ENCODE measurements at places on chromosomes 6 and 20. TPM values are rescaled to one million over a fixed set of nuclear protein-coding genes. Genes with fewer than 3 reads are reported as not detected.
A peak's percentile ranks its signal among the peaks of the same experiment; 100 is the strongest.

DEF6 gene
- total RNA-seq = 0.77 TPM

ID1 gene
- total RNA-seq = 64.4 TPM

COL9A3 gene
- total RNA-seq = 0.76 TPM

AIF1 gene
- total RNA-seq = not detected

ZNF311 gene
- 0.35 TPM for total RNA-seq

LSM2 gene
- total RNA-seq = 78.1 TPM

TFAP2D gene
- total RNA-seq = not detected

TMEM217 gene
- total RNA-seq = 6.8 TPM

DNA sequence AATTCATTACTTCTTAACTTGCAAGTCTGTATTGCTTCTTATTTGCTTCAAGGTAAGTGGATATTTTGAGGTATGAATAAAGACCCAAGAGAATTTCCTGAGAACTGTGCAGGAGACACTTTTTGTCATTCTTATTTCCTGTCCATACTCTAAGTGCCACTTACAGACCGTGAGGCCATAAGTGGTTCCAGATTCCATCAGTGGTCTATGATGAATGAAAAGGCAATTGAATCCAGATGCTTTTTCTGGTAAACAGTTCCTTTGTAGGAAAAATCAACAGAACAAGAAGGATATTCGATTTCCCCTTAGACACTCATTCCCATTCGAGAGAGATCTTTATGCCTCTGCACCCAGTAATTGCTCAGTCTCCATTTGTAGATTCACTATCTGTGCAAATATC, 58.3 kb upstream of the PDE10A start:
- no peak for DNase-seq

DNA sequence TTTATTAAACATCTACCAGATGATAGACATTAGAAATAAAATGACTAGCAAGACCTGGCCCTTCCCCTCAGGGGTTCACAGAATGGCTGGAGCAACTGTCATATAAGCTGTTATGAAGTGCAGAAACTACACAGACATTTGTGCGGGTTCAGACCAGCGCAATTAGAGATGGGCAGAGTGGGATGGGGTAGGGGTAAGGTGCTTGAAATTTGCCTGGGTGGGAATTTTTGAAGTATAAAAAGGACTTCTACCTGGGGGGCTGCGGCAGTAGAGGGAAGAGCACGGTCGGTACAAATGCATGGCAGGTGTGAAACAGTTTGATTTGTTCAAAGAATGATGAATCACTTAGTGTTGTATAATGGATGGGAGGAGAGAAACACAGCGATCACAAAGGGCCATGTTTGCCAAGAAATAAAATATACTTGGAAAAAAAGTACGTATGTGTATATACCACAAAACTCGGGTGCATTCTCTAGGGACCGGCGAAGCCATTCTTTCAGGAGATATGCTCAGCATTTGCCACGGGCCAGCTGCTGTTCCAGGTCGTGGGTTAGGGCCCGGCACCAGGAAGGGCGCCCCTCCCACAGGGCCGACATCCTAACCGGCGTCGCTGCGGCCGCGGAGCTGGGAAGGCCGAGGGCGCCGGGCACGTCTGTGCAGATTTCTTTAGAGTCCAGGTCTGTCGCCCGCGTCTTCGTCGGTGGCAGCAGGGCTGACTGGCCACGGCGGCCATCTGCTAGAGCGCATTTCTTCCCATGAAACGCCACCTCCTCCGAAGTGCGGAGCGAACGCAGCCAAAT, 809 bp upstream of the NOL7 start:
- no peak for DNase-seq

GRCh38 chr6:148323344-148323743, 19.3 kb upstream of the SASH1 start:
- no peak for DNase-seq

DNA sequence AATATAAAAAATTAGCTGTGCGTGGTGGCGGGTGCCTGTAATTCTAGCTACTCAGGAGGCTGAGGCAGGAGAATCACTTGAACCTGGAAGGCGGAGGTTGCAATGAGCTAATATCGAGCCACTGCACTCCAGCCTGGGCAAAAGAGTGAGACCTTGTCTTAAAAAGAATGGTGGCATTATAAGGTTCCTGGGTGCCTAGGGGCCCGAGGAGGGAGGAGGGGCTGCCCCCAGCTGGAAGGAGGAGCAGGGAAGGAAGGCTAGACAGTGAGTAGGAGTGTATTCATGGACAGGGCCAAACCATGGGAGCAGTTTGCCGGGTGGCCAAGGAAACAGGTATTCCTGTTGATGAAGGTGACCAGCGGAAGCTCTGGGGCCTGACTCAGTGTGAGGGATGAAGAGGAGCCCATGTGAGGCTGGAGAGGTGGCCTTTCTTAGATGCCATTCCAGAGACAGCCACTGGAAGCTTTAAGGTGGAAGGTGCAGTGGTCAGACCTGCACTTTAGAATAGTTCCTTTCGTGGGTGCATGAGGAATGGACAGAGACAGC, 24.2 kb downstream of the MANBAL start:
- DNase-seq = no peak

- DNase-seq = no peak
These were observed 27.6 kb upstream of the RPN2 start for GRCh38 chr20:37151529-37151928.

- DNase-seq = no peak
These were observed 46.0 kb upstream of the UST start for GRCh38 chr6:148700741-148701311.

DNA sequence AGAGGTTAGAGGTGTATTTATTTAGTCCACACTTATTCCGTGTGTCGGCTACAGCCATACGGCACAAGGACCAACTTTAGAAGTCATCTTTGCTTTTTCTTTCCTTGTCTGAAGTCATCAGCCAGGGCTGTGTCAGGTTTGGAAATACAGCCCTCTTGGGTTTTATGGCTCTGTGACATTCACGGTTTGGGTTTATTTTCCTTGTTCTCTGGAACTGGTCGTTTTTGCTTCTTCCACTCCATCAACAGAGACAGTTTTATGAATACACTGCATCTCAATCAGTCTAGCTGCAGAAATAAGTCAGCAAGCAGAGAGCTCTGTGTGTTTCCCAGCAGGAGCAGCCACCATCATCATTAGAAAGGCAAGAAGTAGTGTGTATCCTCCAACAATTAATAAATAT, 132.5 kb downstream of the TBC1D7 start:
- DNase-seq = no peak

GRCh38 chr20:34300256-34300806, 2.8 kb downstream of the AHCY start:
- no peak for DNase-seq

DNA sequence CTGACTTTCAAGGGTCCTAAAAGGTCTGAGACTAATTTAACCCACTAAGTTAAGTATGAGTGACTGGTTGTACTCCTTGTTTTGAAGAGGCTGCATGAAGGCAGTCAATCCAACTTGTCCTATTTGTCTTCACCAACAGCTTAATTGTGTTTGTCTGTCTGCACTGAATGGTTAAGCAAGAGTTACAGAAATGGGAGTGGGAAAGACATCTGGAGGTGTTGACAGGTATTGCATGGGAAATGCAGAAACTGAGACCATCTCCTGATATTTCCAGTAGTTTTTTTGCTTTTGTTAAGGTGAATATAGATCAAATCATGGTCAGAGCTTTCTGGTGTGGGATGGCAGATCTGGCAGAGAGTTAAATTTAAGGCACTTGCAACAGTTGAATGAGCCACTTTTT, 6.5 kb downstream of the FUT9 start:
- no peak for DNase-seq

- peak; percentile 58 for DNase-seq
These were observed at the start of gene TAF4 for GRCh38 chr20:62065674-62066338. Gene TAF4 (minus strand): TSS chr20:62065881. CDS start chr20:62065810, 71 bp downstream.

DNA sequence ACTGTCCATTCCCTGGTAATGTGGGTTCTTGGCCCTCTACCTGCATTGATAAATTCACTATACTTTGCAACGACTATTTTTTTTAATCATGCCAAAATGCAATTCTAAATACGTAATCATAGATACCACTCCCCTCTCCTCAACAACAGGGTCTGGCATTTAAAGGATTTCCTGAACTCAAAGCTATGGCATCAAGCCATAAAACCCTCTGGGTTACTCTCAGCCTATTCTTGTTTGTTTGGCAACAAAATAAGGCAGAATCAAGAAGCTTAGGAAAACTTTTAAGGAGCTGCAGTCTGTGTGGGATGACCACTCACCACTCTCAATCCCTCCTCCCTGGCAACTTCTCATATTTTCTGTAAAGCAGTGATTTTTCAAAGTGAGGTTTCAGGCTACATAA, 669.9 kb upstream of the ID4 start:
- DNase-seq = no peak

DNA sequence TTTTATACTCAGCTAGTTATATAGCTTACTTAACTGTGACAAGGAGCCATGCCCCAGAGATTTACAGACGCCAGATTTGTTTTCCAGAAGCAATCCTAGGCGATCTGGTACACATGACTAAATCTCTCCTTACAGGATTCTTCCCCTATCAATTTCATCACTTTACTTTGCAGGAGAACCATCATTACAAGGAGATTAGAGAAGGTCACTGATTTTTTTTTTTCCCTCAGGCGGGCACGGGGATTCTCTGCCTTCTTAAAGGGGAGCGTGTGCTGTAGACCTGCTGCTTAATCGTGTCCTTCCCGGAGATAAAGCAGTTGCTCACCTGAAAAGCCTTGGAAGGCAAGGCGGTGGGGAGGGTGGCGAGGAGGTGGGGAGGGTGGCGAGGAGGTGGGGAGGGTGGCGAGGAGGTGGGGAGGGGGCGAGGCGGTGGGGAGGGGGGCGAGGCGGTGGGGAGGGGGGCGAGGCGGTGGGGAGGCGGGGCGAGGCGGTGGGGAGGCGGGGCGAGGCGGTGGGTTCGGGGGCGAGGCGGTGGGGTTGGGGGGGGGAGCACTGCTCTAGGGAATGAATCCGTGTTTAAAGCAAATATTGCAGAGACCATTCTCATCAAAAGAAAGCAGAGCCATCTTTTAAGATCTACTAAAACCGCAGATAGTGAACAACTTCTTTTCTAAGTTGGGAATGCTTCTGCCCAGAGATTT, 14.3 kb upstream of the MRAP2 start:
- DNase-seq = no peak

DNA sequence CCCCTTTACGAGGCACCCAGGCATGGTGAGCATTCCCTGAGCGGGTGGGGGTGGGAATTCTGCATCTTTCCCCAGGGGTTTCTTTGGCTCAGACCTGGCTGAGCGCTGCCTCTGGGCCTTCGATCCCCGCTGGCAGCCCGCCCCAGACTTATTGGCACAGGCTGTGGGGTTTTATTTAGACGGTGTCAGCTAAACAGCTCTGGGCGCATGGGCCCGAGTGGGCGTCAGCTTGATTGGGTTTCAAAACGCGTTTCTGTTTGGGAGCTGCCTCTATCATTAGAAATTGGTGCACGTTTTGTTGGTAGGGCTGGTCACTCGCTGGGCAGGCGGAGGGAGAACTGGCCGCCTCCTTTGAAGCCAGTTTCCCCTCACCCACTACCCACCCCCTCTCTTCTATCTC, 21.0 kb downstream of the PMEPA1 start:
- DNase-seq = no peak

DNA sequence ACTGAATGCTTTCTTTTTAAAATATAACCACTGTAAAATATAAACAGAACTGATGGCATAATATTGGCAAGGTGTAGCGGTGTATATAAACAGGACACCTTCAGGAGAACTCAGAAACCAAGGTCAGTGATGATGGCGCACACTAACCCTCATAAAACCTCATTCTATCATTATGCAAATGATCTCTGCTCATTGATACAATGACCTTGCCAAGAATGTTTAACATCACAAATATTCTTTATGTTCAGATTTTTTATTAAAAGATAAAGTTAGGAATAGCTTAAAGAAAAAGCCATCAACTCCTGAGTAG, 48.6 kb upstream of the DST start:
- no peak for DNase-seq

GRCh38 chr6:78611886-78612480, 255.4 kb upstream of the IRAK1BP1 start:
- peak; percentile 40 for DNase-seq

- no peak for DNase-seq
These were observed 2.3 kb upstream of the ID4 start for GRCh38 chr6:19834858-19835257.

- DNase-seq = peak; percentile 86
These were observed 3.1 kb upstream of the MYL9 start for GRCh38 chr20:36538026-36538722.

DNA sequence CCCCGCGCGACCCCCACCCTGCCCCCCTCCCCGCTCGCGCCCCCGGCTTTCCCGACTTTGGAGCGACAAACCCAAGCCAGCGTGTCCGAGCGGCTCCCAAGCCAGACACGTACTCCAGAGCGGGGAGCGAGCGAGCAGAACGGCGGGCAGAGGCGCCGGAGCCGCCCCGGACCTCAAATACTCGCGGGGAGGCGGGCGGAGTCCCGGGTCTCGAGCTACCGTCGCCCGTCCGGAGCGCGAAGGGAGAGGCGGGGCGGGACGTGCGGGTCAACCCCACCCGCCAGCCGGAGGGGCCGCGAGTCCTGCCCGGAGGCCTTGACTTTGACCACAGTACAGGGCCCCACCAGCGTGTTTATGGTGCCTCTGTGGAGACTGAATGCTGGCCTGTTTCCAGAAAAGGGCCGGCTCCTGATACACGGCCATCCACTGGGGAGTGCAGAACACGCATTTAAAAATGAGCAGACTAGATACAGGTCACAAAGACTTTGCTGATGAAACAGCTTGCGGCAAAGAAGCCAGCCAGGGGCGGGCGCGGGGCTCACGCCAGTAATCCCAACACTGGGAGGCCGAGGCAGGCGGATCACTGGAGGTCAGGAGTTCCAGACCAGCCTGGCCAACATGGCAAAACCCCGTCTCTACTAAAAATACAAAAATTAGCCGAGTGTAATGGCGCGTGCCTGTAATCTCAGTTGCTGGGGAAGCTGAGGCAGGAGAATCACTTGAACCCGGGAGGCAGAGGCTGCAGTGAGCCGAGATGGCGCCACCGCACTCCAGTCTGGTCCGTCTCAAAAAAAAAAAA, at the start of gene SERPINB6:
TSS of gene SERPINB6 (minus strand) at position 148 of the 799 bp plus-strand sequence. CDS start 12,235 bp downstream, outside the sequence.
- peak; percentile 76 for DNase-seq

DNA sequence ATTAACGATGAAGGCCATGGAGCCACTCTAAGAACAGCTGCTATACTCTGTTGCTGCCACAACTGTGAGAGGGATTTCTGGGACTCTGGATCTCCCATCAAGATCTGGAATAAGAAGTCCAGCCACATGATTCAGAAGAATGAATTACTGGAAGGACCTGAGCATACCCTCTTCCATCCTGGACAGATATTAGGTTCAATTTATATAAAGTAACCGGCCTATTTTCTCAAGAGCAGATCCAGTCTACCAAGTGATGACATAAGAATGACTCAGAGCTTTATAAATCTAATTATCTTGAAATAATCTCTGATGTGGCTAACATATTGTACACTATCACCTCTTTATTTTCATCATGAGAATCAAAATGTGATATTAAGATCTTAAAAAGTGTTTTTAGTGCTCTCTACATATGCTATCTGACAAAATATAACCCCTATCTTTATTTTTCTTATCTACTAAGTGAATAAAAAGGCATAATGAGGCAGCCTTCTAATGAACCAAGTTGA, 45.1 kb downstream of the COL9A1 start:
- DNase-seq = no peak

- no peak for DNase-seq
These were observed 385.7 kb downstream of the GRIK2 start for GRCh38 chr6:101779051-101779844.

GRCh38 chr6:140372064-140372463, 997.6 kb upstream of the CITED2 start:
- no peak for DNase-seq

- DNase-seq = peak; percentile 16
These were observed 922.8 kb upstream of the MAP3K7 start for GRCh38 chr6:91509711-91510110.

- DNase-seq = no peak
These were observed 25.5 kb downstream of the C20orf173 start for GRCh38 chr20:35503841-35504561.

- DNase-seq = no peak
These were observed 242.5 kb downstream of the PREX1 start for GRCh38 chr20:48585061-48585870.

GRCh38 chr6:129603741-129604140, 106.2 kb downstream of the ARHGAP18 start:
- DNase-seq = no peak

Data from endothelial cell of umbilical vein (primary cell).